Fibroblast of skin of right biceps (primary cell): ENCODE measurements at places on chromosomes 4 and X.
A peak's percentile ranks its signal among the peaks of the same experiment; 100 is the strongest.

GRCh38 chrX:69034451-69034850, 130.8 kb downstream of the PJA1 start:
- DNase-seq, result no peak

GRCh38 chr4:118810991-118811764, 24.7 kb downstream of the SEC24D start:
- peak; percentile 91 for DNase-seq

DNA sequence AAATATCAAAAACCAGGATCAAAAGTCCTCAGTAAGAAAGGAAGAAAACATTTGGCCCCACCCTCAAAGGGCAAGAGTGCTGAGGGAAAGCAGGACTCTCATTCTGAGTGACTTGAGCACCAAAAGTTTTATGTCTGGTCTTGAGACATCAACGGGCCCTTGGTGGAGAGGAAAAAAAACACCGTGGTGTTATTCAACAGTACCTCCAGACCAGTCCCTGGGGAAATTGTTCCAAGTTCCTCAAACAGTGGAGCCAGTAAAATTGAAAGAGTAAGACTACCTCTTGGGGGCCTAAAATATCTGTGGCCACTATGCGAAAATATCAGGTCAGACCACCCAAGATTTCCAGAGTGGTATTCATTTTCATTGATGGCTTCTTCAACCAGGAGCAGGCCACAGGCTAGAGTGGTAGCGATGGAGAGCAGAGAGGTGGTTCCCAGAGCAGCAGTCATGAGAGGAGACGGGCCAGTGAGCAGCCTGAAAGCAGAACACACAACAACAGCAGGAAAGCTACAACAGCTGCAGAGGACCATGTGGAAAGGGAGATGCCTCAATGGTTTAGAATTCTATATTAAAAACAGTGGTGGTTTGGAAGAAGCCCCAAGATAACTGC, 63.7 kb upstream of the RPL34 start:
- no peak for DNase-seq

DNA sequence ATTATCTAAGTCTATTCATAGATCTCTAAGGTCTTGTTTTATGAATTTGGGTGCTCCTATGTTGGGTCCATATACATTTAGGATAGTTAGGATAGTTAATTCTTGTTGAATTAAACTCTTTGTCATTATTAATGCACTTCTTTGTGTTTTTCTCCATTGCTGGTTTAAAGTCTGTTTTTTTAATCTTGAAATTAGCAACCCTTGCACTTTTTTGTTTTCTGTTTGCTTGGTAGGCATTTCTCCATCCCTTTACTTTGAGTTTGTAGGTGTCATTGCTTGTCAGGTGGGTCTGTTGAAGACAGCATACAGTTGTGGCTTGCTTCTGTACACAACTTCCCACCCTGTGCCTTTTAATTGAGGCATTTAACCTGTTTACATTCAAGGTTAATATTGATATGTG, 434.8 kb downstream of the OPHN1 start:
- no peak for DNase-seq

GRCh38 chr4:126269106-126269505, 954.4 kb downstream of the FAT4 start:
- DNase-seq, result peak; percentile 52

DNA sequence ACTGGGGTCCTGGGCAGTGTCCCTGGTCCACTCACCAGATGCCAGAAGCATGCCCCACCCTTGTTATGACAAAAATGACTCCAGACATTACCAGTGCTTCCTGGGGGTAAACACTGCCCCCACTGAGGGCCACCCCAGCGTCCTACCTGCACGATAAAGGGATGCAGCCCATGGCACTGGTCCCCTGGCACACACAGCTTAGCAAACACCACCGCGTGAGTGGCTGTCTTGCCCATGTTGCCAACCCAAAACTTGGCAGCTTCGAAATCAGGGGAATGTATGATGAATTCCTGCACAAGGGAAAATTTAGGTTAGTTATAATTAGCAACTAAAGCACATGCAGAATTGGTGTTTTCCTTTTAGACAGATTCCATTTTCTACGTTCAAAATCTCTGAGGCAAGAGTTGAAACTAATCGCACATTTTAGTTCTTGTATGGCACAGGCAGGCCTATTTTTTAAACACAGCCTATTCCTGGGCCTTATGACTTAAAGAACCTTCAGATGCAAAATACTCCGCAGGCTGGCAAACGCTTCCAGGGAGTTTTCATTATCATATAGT, 30.4 kb downstream of the ACOX3 start:
- no peak for DNase-seq

DNA sequence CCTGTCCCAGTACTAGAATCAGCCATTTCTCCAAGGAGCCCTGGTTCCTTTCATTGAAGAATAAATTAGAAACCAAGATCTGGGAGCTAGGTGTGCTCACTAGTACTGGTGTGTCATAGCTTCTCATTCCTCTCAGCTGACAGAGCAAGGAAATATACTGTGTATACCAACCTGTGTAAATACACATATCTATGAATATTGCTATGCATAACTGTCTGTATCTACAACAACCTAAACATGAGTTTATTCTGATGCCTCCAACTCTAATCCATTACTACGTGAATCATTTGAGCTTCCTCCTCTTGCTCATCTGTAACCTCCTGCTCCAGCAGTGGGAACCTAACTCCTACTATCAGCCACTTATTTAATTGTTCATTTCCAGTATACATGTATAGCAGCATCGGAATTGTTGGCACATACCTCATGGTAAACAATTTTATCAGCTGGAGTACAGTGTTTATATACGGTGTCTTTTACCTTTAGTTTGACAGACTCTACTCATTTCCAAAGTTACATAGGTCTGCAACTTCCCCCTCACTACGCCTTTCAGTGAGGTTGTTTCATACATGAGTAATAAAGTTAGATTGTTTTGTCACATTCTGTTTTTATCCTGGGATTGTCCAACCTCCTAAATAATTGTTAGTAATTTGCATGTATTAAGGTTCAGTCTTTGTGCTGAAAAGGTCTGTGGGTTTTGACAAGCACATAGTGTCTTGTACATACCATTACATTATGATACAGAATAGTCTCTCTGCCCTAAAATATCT, 7.1 kb upstream of the SCRG1 start:
- DNase-seq, result no peak

- peak; percentile 93 for DNase-seq
Measured at GRCh38 chr4:121155893-121156292, 8.2 kb downstream of the TNIP3 start.

DNA sequence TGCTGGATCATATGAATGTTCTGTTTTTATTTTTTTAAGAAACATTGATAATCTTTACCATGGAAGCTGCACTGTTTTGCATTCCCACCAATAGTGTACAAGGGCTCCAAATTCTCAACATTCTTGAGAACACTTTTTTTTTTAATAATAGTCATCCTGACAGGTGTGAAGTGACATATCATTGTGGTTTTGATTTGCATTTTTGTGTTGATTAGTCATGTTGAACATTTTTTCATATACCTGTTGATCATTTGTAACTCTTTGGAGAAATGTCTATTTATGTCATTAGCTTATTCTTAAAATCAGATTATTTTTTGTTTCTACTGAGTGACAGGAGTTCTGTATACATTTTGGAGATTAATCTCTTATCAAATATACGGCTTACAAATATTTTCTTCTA, 408.5 kb downstream of the GLUD2 start:
- DNase-seq, result no peak

- no peak for DNase-seq
Measured at GRCh38 chrX:155216940-155217440, 730 bp downstream of the VBP1 start.

DNA sequence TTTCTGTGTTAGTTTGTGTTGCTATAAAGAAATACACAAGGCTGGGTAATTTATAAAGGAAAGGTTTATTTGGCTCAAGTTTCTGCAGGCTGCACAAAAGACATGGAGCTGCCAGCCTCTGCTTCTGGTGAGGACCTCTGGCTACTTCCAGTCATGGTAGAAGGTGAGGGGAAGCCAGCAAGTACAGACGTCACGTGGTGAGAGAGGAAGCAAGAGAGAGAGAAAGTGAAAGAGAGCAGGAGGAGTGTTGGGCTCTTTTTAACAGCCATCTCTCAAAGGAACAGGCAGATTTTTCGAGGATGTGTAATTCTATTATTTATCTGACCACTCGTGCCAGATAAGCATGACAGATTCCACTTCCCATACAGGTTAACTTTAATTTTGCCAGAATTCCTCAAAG, 1199.1 kb downstream of the ADGRL3 start:
- no peak for DNase-seq

- no peak for DNase-seq
Measured at GRCh38 chr4:119788349-119789266, 160.0 kb upstream of the PDE5A start.

- no peak for DNase-seq
Measured at GRCh38 chr4:145487631-145488030, 6.0 kb downstream of the SMAD1 start.

- DNase-seq, result peak; percentile 74
Measured at GRCh38 chrX:154040307-154040756, 20.6 kb upstream of the IRAK1 start.

GRCh38 chr4:163665521-163666331, 171.2 kb downstream of the TMA16 start:
- no peak for DNase-seq

DNA sequence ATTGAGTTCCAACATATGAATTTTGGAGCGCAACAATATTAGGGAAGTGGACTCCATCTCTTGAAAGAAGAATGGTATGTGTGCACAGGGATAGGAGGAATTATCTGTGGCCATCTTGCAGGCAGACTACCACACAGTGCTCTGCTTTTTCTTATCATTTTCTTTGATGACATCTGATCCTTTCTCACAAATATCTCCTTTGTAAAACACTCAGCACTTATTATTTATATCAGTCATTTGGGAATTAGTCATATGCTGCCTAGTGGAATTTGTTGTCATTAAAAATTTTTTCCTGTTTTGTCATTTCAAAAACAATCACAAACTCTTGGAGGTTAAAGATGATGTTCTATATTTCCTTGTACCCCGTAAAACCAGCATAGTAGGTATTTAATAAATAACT, 444.3 kb upstream of the ATOH1 start:
- DNase-seq, result peak; percentile 71

- DNase-seq, result peak; percentile 43
Measured at GRCh38 chr4:89158884-89159503, 47.7 kb downstream of the TIGD2 start.
